ENCODE measurements at places on chromosomes 6 and 20.

- no peak for DNase-seq
Measured at GRCh38 chr20:13268953-13269352, 47.9 kb downstream of the ISM1 start.

DNA sequence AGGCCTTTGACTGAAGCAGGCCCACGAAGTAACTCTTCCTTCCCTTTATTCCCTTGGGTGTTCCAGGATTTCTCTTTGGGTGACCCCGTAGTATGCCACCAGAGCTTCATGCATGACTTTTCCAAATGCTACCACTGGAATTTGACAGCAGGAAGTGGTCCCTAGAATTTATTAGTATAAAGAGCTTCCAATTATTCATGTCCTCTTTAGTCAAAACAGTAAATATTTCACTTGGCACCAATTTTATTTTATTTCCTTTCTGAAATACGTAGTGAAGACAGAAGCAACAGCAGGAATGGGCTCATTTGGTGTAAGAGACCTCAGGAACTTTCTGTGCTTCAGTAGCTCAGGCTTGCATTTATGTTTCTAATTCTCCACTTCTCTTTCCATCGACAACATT lies 151.3 kb downstream of the LCA5 start:
- peak; percentile 29 for DNase-seq

DNA sequence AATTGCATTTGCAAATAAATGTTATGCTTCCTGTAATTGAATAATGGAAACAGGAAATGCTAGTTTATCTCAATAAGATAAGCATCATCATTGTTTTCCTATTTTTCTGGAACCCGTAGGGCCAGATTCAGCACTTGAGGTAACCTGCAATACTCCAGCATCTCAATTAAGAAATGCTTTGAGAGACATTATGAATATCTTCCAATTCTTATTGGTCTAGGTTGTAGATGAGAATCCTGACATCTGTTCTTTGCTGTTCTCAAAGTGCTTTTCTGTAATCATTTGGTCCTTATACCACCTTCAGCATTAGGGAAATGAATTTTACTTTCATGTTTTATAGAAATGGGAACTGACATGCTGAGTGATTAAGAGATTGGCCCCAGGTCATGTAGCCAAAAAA lies 428.3 kb downstream of the CBLN4 start:
- no peak for DNase-seq

GRCh38 chr6:157014871-157015270 lies 237.7 kb downstream of the ARID1B start:
- DNase-seq, result no peak

DNA sequence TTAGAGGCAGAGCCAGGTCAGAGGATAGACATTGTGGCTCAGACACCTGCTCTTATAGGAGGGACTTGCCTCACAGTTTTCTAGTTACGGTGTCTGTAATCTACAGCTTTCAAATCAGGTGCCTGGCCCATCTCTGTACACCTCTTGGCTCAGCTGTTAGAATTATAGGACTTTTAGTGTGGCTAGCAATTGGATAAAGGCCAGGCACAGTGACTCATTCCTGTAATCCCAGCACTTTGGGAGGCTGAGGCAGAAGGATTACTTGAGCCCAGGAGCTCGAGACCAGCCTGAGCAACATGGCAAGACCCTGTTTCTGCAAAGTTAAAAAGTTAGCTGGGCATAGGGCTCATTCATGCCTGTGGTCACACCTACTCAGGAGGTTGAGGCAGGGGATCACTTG lies 20.0 kb downstream of the BRPF3 start:
- no peak for DNase-seq

DNA sequence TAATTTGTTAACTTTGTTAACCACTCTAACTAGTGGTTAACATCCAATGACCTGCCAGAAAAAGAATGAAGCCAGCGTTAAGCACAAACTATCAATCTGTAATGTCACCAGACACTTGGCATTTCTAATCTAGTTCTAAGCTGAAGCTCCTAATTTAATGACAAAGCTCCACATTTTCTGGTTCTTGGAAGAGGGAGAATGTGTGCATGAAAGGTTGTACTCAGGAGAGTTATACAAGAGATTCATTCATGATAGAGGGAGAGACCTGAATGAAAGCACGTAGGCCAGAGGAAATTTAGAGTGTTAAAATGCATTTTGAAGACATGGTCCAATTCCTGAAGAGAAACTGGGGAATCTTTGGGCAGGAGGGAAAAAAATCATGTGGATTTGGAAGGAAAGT lies 8.3 kb upstream of the ME1 start:
- DNase-seq, result no peak

All from NCI-H510A treated with DMSO at 0.1 percent for 48 hours (cell line).